ENCODE measurements at places on chromosomes 4 and X. TPM values are rescaled to one million over a fixed set of nuclear protein-coding genes. Genes with fewer than 3 reads are reported as not detected.

DNA sequence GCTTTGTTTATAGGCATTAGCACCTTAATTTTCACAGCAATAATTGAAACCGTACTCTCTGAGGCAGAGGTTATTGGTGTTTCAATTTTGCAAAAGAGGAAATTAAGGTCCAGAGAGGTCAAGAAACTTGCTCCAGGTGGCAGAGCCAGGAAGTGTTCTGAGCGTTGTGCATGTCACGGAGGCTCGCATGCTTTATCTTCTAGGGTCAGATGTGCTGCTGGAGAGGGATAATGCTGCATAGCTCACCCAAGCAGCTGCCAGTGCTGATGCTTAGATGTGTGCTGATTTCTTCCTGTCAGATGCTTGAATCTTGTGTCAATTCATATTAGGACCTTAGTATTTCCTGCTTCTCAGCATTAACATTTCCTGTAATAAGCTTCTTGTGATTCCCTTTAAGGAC lies 13.0 kb upstream of the FGF5 start:
- no peak for DNase-seq

DNA sequence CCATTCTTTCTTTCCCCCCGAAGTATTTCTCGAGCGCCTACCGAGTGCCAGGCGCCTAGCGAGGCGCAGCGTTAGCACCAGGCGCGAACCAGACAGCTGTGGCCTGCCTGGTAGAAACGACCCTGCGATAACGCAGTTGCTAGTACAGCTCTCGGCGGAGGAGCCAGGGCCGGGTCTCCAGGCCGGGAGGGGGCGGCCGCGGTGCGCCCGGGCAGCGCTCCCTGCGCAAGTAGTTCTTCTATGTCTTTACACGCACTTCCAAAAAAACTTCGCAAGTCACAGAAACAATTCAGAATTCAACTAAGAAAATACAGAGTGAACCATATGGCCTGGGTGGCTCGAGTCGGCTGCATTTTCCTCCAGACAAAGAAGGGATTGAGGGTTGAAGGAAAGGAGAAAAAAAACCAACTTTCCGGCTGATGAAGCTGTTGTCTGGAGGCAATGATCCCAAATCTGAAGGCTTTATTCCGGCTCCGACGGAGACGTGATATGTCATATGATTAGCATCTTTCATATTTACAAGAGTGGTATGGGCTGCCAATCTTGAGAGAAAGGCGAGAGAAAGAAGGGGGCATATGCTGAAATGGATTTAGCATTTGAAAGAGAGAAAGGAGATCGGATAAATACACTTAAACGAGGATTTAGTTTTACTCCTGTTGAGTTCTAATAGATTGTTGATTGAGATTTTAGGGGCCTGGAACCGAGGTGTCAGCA lies 7.2 kb upstream of the NEUROG2 start:
- no peak for DNase-seq

DNA sequence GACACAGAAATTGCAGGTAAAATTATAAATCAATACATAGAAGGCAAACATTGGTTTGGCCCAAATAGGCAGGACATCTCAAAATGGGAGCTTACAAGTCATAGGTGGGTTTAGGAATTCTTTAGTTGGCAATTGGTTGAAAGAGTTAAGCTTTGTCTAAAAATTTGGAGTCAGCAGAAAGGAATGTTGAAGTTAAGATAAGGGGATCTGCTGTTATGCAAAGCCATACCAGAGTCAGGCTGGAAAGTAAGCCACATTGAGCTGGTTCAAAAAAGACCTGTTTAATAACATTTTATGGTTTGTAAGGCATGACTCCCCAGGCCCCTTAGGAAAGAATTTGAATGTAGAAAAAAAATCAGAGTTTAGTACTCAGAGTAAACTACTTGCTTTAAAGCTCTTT lies 92.6 kb downstream of the IL13RA2 start:
- no peak for DNase-seq

GRCh38 chr4:147492761-147493160 lies 11.9 kb downstream of the EDNRA start:
- no peak for DNase-seq

GRCh38 chrX:15903186-15903681 lies 48.6 kb upstream of the AP1S2 start:
- no peak for DNase-seq

Gene ARR3
- not detected for total RNA-seq

Gene SEC24D
- total RNA-seq = 18.0 TPM

Measured in HT-29 (cell line).